ENCODE measurements at places on chromosomes 4 and X.

DNA sequence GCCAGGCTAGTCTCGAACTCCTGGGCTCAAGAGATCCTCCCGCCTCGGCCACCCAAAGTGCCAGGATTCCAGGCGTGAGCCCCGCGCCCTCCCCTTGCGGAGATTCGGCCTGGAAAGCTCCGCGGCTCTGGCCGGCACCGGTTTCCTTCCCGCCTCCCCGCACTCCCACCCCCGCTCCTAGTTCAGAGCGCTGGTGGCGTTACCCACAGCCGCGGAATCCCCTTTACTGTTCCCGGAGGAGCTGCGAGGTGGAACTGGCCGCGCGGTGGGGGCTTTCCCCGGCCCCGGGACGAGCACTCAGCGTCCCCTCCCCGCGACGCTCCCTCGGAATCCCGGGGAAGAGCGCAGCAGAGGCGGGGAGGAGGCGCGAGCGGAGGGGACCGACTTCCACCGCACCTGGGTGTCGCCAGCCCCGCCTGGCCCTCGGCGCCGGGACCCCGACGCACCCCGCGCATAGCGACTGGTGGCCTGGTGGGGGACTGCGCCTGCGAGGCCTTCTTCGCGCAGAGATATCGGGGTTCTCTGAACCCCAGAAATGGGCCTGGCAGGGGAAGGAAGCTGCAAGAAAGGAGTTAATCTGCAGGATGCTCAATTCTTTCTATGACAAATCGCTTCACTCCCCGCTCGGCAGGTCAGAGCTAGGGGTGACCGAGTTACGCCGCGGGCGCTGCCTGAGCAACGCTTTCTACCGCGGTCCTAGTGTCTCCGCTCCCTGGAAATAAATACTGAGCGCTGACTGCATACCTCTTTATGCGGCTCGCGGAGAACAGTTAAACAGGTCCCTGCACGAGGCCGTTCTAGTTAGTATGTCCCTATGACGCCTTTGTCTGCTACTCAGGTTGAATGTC lies 14.6 kb upstream of the SLC25A4 start:
- DNase-seq: no peak

DNA sequence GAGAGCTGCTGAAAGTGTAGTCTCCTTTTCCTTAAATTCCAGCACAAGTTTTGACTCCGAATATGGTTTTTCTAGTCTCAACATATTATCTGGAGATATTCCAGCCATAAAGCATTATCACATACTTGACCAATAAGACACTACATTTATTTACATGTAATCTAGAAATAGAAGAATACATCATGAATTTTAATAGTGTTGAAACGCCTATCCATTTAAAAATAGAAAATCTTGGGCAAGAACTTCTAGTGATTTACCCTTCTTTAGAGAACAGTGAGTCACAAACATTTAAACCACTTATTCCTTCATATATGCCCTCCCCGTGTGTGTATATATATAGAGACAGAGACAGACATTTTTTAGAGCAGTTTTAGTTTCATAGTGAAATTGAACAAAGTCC lies 161.5 kb downstream of the SOWAHB start:
- DNase-seq: no peak

GRCh38 chrX:11296051-11296450 lies 2.8 kb downstream of the AMELX start:
- no peak for DNase-seq

- DNase-seq: no peak
These were observed 174.5 kb upstream of the DKK2 start for GRCh38 chr4:107210450-107211239.

DNA sequence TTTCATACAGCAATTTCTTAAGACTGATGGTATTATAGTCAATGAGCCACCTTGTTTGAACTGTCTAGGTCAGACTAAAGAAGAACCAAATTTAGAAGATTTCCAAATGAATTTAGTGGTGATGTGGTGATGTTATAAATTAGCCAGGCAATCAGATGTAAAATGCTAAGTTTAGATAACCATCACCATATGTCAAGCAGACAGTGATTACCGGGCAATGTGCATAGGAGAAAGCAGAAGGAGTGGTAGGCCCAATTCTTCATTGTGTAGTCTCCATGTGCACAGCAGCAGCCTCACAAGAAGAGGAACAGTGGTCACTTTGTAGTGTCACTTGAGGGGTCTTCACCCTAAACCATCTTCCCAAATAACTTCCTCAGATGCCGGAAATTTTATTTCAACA lies 198.8 kb downstream of the ANTXR2 start:
- no peak for DNase-seq

GRCh38 chr4:176013476-176014247 lies 52.0 kb upstream of the WDR17 start:
- DNase-seq: no peak

GRCh38 chr4:186149872-186150271 lies 41.5 kb upstream of the CYP4V2 start:
- DNase-seq: no peak

DNA sequence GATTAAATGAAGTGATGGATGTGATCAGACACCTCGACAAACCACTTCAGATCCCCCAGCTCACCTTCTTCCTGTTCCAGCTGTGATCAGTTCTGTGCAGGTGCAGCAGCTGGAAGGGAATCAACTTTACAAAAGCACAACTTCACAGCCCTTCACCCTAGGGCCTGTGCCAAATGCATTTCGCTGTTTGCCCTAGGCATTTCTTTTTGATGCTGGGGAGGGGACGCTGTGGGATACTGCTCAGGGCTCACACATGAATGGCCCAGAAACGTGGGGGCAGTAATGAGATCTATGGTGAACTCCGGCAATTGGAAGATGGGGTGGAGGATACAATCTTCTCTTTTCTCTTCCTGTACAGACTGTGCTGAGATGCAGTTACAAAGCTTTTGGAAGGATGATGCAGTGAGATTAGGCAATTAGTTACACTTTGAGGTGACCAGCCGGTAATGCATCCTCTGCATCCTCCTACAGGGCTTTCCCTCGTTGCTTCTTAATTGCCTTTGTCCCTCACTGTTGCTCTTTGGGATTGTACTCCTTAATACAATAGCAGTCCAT lies 215.1 kb upstream of the PITX2 start:
- DNase-seq: no peak

GRCh38 chr4:17165286-17165685 lies 266.8 kb upstream of the LDB2 start:
- DNase-seq: no peak

DNA sequence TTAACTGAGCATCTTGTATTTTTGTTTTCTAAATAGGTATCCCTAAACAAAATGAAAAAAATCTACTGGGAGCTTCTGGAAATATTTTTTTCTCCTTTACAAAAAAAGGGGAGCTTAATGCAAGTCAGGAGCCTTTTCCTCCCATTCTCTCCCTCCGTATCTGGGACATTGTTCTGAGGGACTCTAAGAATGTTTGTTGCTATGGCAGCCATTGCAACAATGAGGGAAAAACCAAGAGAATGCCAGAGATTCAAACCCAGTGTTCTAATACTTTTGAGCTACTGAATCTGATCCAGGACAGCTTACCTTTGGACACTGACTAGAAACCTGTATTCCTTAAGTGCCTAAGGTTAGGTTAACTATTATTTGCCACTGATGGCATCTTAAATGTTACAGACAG lies 485.7 kb upstream of the HS3ST1 start:
- no peak for DNase-seq

DNA sequence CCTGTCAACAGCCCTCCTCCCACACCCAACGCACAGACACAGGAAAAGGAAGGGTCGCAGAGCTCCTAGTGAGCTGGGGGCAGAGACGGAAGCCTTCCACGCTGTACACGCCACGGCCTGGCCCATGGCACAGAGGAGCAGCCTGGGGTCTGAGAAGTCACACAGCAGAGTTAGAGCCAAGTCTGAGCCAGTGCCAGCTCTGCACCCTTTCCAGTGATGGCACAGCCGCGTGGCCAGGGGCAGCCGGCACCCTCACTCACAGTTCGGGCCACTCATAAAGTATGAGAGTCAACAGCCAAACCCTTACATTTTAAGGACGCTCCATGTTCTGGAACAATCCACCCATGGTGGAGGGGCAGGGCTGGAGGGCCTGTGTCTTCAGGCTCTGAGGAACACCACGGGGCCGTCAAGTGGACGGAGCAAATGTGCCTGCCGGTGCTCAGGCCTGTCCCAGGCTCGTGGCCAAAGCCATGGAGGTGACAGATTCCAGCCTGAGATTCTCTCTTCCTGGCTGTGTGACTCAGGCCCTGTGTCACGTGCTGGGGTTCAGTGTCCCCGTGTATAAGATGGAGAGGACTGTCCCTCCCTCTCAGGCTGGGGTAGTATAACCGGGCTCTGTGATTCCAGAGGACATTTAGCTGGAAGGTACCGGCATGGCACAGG lies 91.2 kb downstream of the ABLIM2 start:
- no peak for DNase-seq
